CD4-positive, alpha-beta T cell treated with Interferon gamma for 1 hour (primary cell): ENCODE measurements at places on chromosomes 1 and 21.

DNA sequence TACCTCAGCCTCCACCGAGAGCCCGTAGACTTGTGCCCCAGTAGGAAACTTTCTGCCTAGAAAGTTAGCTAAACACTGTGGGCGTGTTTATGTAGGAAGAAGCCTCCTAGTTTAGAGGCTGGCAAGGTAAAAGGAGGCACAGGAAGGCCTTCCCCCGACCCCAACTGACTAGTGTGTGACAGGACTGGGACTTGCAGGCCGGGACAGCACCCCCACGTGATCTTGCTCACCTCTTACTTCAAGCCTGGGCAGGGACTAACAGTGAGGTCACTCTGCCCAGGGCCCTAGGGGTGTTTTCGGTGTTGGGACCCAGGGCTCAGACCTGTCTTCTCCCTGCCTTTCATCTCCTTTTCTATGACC lies 392 bp upstream of the TAGLN2 start:
- no peak for DNase-seq

- no peak for DNase-seq
Measured at GRCh38 chr1:177690996-177691395, 278.9 kb downstream of the SEC16B start.

GRCh38 chr1:148160343-148161052 lies 8.4 kb upstream of the NBPF11 start:
- DNase-seq: no peak

DNA sequence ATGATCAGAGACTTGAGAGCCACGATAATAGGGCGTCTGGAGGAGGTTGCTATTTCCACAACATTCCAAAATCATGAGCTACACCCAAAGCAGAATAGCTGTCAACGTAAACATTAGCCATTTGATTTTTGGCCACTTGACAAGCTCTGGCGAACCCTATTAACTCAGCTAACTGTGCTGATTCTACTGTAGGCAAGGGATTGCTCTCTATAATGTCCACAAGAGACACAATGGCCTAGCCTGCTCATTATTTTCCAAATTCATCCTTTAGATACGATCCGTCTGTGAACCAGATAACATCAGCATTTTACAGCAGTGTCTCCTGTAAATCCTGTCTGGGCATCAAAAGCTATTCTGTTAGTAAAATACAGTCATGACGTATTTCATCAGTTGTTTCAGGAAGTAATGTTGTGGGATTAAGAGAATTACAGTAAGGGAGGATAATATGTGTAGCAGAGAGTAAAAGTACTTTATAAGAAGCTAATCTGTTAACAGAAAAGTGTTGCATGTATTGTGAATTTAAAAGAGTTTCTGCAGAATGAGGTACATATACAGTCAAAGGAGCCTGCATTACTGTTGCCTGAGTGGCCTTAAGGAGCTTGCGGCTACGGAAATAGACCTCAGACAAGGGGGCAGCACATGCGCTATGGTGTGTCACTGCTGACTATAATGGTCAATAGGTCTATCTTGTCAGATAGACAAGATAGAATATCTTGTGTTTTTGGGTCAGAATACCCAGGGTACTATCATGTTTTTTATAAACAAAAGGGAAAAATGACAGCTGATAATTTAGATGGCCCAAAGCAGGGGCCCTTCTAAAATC lies 44.9 kb upstream of the TINAGL1 start:
- DNase-seq: no peak

GRCh38 chr1:240613356-240614142 lies 1.6 kb upstream of the GREM2 start:
- DNase-seq: no peak

DNA sequence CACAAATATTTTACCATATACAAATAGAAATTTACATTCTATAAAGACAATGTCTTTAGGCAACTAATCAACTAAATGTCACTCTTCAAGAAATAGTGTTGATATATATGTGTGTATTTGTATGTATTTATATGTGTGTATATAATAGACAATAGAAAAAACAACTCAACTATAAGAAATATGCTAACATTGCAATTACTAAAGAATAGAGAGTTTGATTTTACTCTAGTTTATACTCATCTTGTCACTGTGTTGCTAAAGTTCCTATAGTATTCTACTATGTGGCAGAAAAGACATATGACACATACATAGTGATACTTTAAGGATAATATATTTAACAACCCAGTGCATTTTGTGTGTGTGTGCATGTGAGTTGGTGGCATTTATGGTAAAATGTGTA lies 1728.3 kb downstream of the PLA2G4A start:
- no peak for DNase-seq

- no peak for DNase-seq
Measured at GRCh38 chr1:153991151-153991630, 629 bp downstream of the RPS27 start.

GRCh38 chr1:224669403-224669802 lies 53.3 kb downstream of the CNIH3 start:
- DNase-seq: no peak

DNA sequence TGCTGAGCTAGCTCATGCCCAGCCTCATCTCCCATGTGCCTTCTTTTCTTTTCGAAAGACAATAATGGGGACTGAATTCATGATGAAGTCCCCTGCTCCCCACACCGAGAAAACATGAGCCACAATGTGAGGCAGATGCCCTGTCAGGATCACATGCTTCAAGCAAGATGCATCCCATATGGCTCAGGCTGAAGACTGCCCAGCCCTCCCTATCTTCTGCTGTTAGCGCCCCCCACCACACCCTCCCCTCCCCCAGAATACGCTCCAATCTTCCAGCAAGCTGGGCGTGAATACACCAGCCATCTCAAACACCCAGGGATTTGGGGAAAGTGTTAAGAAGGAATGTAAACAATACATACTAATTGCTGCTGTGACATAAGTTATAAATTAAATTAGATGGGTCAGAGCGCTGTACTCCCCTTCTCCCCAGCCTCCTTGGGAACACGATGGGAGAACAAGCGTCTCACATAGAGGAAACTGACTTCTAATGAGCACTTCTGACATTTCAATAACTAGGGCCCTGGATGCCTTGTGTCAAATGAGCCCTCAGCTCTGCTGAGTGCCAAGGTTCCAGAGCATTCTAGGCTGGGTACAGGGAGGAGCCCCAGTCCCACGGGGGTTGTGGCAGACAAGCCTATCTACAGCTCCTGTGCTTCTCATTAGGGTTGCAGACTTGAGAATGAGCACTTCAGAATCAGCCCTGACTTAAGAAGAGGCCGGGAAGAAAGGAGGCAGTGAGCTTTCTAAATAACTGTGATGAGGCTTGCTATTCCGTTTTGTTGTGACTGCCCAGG lies 55.6 kb downstream of the TNR start:
- DNase-seq: no peak

GRCh38 chr1:24228311-24228710 lies 41.2 kb upstream of the IFNLR1 start:
- DNase-seq: no peak

GRCh38 chr21:36798491-36798890 lies 99.6 kb downstream of the SIM2 start:
- no peak for DNase-seq

- DNase-seq: no peak
Measured at GRCh38 chr1:157105298-157105987, 5.8 kb upstream of the ETV3L start.

GRCh38 chr1:22641906-22642636 lies 1.4 kb upstream of the C1QC start:
- peak; percentile 51 for DNase-seq

GRCh38 chr1:202439308-202439707 lies 90.8 kb downstream of the PPP1R12B start:
- no peak for DNase-seq

GRCh38 chr21:44701541-44701940 lies 4.6 kb downstream of the KRTAP10-12 start:
- DNase-seq: no peak

- DNase-seq: no peak
Measured at GRCh38 chr1:117097443-117097842, 24.1 kb downstream of the TRIM45 start.

DNA sequence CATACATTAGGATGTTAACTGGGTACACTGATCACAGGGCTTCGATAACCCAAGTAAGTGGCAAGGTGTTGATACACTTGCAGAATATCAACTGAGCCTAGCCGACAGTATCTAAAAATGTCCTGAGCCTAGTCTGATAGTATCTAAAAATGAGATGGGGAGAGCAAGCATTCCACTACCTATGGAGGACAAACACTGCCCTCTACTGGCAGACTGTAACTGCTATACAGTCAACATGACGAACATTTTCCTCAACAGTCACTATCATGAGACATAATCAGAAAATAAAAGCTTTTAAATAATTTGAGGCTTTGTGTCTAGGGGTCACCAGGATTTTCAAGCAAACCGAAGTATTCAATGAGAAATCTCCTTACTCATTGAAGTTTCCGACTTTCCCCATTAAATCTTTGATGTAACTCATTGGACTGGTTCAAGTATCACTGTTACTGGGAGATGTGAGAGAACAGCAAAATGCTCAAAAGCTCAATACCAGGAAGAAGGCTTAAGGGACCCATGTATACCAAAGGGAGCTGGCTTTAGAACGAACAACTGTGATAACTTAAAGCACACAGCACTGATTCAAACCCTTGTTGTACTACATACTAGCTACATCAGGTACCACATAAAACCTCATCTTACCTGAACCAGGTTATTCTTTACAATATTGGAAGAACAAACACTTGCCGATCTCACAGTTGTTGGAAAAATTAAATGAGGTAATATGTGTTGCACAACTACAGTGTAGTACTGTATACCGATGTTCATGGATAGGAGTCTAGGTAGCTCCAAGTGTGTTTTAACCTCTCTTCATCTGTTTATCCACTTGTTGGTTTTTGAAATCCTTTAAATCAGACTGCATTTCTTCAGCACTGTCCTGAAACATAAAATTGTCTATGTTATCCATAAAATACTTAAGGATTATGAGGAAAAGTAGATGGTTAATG lies 31.1 kb upstream of the SLC45A3 start:
- peak; percentile 50 for DNase-seq

DNA sequence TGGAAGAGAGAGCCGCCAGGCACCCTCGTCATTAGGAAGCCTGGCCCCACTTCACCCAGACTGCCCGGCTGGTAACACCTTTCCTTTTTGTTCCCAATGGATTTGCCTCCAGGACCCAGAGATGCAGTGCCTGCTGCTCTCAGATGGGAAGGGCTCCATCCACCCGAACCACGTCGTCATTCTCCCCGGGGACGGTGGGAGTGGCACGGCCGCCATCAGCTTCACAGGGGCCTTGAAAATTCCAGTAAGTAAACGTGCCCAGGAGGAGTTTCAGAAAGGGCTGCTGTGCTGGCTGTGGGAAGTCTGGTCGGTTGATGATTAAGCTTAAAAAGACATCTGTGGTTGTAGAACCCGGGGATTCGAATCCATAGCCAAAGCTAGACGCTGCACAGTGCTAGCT lies 45.2 kb downstream of the SLC37A1 start:
- DNase-seq: no peak

DNA sequence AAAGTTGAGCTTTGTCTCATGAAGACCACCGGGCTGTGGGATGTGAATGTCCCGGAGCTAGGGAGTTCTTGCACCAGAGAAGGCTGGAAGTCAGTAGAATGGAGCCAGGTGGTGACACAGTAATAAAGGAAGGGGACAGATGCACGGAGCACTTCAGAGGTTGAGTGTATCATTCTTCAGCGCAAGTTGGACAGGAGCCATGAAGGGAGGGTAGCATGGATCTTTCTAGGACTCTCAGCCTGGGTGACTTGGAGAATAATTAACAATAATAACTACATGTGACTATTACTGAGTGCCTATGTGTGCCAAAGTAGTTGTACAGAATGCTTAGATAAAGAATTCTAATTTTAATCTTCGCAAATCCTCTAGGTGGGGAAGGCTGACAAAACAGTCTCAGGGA lies 258.7 kb upstream of the AJAP1 start:
- no peak for DNase-seq

DNA sequence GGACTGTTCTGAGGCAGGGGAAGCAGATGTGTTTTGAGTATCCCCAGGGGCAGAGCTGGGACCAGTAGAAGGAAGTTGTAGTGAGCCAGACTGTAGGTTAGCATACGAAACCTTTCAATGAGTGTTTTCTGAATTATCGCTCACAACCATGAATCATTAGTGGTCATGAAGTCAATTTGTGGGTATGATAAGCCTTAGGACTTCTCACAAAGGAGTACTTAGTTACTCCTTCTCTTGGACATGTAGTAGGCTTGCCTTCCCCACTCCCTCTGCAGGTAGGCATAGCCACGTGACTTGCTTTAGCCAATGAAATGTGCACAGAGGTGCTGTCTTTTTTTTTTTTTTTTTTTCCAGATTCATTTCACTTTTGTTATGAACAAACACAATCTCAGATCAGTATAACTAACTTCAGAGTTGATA lies 23.9 kb upstream of the FAAH start:
- DNase-seq: no peak

GRCh38 chr1:8816831-8817411 lies 519 bp downstream of the RERE start:
- peak; percentile 20 for DNase-seq

GRCh38 chr1:17110555-17110926 lies 8.7 kb downstream of the PADI2 start:
- no peak for DNase-seq

DNA sequence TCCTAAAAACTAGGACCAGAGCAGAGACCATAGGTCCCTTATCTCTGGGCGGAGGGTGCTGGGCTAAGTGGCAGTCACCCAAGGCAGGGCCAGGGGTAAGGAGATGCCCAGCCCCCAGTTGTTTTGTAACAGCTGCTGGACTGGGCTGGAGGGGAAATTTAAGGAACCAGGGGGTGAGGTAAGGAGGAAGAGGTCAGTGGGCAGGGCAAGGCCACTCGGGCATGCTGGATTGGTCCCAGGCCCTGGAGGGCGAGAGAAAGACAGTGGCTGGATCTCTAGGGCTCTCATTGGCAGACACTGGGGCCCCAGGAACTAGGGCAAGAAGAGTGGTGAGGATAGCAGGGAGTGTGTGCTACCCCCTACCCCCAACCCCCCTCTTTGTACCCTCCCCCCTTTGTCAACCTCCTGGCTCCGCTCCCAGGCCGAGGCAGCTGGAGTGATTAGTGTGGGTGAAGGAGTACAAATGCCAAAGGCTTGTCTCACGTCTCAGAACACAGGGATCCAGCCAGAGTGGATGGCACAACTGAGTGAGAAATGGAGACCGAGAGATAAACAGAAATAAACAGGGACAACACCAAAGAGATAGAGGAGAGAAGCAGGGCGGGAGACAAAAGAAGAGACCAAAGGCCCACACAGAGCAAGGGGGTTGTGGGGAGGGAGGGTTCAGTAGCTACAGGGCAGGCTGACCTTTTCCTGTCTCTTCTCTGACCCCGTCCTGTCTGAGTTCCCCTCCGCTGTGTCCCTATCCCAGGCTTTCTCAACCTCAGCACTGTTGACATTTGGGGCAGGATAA lies 20.5 kb upstream of the THRAP3 start:
- peak; percentile 53 for DNase-seq

GRCh38 chr1:43839056-43839455 lies 94.5 kb upstream of the ARTN start:
- no peak for DNase-seq

- no peak for DNase-seq
Measured at GRCh38 chr1:117058810-117059209, 1.3 kb upstream of the TTF2 start.

- DNase-seq: no peak
Measured at GRCh38 chr1:100076744-100077143, 56.0 kb downstream of the SASS6 start.
